ENCODE measurements at places on chromosomes 4 and X.

DNA sequence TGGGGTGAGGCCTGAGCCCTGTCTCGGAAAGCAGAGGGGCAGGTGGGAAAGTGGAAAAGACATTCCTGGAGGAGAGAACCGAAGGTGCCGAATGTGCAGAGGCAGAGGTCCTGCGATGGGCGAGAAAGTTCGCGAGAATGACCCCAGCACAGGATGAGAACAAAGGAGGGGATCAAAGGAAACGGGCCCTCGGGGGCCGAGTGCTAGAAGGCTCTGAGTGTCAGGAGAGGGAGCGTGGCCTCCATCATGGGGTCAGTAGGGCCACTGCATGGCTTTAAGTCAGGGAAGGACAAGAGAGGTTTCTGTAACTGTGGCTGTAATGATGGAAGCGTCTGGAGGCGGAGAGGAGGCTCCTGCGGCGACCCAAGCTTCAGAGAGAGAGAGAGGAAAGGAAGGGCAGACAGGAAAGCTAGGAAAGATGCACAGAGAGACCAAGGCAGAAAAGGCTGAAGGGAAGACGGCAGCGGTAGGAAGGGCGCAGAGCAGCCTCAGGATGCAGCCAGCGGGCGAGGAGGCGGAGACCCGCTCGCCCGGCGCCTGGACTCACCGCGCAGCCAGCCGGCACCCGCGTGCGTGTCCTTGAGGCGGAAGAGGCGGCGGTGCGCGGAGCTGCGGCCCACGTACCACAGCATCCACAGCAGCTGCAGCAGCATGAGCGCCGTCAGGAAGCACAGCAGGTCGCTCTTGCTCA is 669 bp downstream of the OTOP1 start:
- DNase-seq, result no peak

DNA sequence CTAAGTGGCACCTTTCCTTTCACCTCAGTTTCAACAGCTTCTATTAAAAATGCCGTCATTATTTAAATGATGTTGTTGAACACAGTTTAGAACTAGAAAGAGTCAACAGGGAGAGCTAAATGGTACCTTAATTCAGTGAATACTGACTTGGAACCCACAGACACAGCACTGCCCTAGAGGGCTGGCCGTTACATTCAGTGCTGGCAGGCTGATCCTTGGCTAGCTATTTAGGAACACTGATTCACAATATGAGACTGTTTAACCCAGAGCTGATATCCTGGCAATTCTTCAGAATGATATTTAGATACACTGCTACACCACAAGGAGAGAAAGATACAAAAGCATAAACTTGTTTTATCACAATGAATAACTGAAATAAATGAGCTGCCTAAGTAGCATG is 12.7 kb upstream of the NAAA start:
- DNase-seq, result no peak

DNA sequence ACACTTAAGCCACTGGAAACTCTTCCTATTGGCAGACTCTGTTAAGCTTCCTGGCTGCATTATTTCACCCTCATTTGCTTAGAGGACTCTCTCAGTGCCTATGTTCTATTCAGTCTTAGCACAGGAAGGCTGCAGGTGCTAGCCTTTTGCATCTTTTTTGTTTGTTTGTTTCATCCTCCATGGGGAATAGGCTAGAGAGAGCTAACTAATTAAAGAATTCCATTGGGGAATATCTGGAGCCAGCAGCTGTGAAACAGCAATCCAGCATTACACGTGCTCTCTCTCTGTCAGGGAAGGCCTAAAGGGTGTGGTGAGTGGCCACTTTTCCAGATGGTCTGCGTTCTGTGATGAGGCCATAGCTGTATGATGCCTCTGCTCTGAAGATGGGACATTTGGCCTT is 633.6 kb downstream of the SPRY1 start:
- no peak for DNase-seq

- no peak for DNase-seq
Observed at GRCh38 chr4:1515763-1516162, 109.5 kb upstream of the NKX1-1 start.

DNA sequence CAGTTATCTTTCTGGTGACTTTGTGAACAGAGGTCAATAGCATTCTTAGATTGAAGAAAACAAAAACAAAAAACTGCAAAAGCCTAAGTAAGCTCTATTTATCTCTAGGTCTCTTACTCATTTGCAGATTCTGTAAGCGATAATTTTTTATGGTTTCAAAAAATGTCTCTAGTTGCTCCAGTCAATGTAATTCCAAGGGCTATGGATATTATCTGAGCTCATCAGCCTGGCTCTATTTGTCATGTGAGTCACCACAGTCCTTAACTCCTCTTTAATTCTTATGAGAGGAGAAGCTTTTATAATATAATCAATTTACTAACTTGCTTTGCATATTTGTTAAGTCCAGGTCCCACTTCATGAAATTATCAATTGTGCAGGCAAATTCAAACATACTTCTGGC is 79.1 kb downstream of the NPFFR2 start:
- DNase-seq, result no peak

- peak; percentile 4 for DNase-seq
Observed at GRCh38 chr4:64158648-64159326, 250.5 kb downstream of the TECRL start.

- DNase-seq, result no peak
Observed at GRCh38 chr4:105644257-105644656, 64.2 kb downstream of the INTS12 start.

- no peak for DNase-seq
Observed at GRCh38 chr4:8894424-8894816, 22.8 kb upstream of the HMX1 start.

DNA sequence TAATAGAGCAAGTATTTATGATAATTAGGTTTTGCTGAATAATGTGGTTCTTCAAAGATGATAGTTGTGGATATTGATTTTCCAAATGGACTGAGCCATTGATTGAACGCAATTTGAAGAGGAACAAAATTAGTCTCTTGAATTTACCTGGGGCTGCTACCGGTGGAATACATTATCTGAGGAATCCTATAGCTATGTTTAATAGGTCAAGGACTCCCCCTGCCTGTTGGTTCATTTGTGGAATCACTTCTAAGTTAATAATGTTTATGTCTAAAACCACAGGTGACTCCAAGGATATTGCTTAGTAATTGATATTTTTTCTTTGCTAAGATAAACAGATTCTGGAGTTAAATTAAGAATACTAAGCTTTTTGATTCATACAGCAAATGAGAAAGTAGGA is 576.0 kb upstream of the PABPC4L start:
- DNase-seq, result no peak

- no peak for DNase-seq
Observed at GRCh38 chrX:12372111-12372510, 233.8 kb downstream of the FRMPD4 start.

- DNase-seq, result peak; percentile 32
Observed at GRCh38 chrX:153032397-153033118, 23.7 kb upstream of the PNMA3 start.

DNA sequence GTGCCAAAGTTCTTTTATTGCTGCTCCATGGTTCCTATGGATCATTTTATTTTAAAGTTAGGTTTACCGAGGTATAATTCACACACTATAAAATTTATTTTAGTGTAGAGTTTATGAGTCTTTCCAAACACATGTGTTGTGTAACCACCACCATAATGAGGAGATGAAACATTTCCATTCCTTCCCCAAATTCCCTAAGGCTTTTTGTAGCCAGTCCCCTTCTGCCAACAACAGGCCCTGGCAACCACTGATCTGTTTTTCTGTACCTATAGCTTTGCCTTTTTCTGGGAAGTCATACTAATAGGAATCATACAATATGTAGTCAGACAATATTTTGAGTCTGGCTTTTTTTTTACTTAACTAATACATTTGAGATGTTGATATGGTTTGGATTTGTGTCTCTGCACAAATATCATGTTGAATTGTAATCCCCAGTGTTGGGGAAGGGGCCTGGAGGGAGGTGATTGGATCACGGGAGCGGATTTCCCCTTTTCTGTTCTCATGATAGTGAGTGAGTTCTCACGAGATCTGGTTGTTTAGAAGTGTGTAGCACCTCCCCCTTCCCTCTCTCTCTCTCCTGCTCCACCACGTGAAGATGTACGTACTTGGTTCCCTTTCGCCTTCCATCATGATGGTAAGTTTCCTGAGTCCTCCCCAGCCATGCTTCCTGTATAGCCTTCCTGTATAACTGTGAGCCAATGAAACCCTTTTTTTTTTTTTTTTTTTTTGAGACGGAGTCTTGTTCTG is 59.6 kb upstream of the DHX15 start:
- no peak for DNase-seq

- DNase-seq, result no peak
Observed at GRCh38 chr4:80229128-80229527, 31.8 kb downstream of the PRDM8 start.

Measured in stimulated activated CD8-positive, alpha-beta memory T cell treated with anti-CD3 and anti-CD28 coated beads, Interleukin-12 subunit alpha, Interleukin-12 subunit beta, amount 100 ng/mL, for 1 hour (primary cell).